ENCODE measurements at places on chromosomes 16 and 17.

DNA sequence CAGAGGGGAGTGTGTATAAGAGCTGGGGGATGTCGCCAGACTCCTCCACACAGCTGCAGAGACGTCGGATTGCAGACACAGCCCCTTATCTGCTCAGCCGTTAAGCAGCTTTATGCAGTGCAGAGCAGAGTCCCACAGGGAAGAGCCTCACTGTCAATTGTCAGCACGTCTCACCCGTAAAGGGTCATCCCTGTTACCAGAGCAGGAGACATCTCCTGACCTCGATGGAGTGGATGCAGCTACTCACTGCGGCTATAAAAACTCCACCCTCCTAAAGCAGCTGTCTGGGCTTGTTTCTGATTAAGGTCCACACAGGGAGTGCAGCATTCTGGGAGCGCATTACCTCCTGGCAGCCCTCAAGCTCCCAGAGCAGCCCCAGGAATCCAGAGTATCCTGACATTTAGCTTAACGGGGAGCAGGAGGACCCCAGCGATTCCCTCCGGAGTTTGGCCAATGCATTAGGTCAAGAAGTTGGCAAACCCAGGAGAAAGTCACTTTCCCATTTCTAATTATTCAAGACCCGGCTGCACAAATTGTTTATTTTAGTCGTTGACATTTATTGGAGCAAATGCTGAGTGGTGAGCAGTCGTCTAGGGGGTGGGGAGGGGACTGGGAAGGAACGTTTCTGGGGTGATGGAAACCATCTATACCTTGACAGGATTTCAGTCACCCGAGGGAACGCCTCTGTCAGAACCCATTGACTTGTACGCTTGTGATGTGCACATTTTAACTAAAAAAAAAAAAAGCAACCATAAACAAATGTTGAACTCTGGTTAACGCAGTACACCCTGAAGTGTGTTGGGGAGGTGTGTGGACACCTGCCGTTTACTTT lies 100.0 kb upstream of the ZNF469 start:
- DNase-seq: no peak

DNA sequence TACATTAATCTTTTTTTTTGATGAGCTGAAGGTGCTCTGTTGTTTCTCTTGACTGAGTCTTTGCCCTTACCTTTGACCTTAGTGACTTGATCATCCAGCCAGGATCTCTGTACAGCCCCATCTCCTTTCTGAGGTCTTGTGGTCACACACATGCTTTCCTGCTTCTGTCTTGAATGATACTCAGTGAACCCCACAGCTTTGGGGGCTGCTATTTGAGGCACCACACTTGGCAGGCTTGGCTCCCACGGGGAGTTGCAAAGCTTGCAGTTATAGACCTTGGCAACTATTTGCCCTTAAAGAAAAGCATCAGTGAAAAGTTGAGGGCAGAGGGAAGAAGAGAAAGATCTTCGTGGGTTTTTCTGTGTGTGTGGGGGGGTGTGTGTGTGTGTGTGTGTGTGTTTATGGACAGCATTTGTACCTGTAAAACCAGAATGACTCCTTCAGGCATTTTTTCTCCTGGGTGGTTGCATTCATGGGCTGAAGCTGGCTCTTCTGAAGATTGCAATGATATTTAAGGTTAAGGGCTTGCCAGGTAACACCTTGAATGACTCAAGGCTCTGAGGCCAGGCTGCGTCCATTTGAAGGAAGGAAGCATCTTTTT lies 101.6 kb downstream of the MSI2 start:
- no peak for DNase-seq

DNA sequence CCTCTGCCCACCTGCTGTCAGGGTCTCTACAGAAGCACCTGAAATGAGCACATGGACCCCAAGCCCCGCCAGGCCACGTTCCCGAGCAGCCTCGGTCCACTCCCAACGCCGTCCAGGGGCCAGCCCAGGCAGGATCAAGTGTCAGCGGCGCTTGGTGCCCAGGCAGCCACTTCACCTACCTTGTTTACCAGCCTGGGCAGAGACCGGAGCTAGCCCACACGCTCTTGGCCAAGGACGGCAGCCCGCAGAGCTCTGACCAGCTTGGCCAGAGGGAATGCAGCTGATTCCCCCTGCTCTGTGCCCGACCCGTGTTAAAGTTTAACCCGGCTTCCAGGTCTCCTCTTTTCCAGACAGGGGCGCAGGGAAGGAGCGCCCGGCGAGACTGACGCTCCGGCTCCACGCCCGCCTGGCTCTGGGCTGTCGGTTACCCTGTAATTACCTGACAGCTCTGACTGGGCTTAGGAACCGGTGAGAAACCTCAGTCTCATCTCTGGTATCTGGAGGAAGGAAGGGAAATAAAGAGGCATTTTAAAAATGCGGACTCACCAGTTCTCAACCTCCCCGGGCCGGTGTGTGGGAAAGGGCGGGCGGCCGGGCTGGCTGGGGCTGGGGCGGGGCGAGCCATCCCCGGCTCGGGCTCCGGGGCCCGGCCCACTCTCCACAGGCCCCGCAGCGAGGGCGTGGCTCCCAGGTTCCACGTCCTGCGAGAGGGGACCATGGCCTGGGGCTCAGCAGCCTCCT lies 4.6 kb downstream of the KIFC3 start:
- no peak for DNase-seq

DNA sequence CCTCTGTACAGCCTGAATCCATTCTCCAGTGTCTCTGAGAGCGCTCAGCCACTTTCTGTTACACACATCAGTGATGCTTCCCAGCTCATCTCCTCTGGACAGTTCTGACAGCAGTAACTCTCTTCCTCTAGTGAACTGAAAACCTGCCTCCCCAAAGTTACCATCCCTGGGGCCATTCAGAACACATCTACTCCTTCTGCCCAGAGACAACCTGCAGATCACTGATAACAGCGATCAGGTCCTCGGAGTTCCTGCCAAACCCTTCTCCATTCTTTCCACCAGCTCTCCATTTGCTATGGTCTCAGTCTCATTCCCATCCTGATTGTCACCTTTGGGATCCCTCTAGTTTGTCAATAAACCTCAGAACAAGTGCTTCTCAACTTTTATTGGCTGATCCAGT lies 7.3 kb downstream of the ZZEF1 start:
- no peak for DNase-seq

GRCh38 chr17:4157618-4158333 lies 14.8 kb downstream of the CYB5D2 start:
- DNase-seq: no peak

- no peak for DNase-seq
Observed at GRCh38 chr17:7511108-7511507, 26.9 kb downstream of the POLR2A start.

GRCh38 chr16:78748220-78748929 lies 648.9 kb downstream of the WWOX start:
- DNase-seq: no peak

DNA sequence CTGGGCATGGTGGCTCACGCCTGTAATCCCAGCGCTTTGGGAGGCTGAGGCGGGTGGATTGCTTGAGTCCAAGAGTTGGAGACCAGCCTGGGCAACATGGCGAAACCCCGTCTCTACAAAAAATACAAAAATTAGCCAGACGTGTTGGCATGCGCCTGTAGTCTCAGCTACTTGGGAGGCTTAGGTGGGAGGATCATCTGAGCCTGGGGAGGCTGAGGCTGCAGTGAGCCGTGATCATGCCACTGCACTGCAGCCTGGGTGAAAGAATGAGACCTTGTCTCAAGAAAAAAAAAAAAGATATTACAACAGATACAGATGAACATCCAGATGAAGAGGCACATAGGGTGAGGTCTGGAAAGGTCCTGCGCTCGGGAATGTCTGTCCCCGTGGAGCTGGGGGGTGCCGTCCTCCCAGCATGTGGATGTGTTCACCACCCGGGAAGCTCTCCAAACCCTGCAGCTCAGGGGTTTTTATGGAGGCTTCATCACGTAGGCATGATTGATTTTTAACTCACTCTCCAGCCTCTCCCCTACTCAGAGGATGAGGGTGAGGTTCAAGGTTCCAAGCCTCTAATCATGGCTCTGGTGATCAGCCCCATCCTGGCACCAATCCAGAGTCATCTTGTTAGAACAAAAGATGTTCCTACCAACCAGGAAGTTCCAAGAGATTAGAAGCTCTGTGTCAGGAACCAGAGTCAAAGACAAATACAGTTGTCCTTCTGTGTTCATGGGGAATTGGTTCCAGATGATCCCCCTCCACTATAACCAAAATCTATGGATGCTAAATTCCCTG lies 85.0 kb upstream of the DNAJA2 start:
- no peak for DNase-seq

GRCh38 chr16:53045341-53046220 lies 7.1 kb downstream of the CHD9NB start:
- DNase-seq: no peak

GRCh38 chr17:16941072-16942036 lies 30.6 kb downstream of the TNFRSF13B start:
- DNase-seq: no peak

DNA sequence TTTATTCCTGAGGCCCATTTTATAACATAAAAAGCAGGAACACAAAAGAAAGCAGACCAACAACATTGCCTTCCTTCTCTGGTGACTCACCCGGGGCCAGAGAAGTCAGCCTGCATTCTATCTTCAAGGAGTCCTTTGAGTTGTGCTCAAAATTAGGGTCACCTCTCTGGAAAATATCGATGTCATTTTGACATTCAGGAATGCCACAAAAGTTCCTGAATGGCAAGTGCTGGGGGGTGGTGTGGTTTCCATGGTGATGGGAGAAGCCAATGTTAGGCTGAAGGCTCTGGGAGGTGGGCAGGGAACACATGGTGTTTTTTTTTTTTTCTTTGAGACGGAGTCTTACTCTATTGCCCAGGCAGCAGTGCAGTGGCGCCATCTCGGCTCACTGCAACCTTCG lies 159.6 kb downstream of the HAPSTR1 start:
- no peak for DNase-seq

DNA sequence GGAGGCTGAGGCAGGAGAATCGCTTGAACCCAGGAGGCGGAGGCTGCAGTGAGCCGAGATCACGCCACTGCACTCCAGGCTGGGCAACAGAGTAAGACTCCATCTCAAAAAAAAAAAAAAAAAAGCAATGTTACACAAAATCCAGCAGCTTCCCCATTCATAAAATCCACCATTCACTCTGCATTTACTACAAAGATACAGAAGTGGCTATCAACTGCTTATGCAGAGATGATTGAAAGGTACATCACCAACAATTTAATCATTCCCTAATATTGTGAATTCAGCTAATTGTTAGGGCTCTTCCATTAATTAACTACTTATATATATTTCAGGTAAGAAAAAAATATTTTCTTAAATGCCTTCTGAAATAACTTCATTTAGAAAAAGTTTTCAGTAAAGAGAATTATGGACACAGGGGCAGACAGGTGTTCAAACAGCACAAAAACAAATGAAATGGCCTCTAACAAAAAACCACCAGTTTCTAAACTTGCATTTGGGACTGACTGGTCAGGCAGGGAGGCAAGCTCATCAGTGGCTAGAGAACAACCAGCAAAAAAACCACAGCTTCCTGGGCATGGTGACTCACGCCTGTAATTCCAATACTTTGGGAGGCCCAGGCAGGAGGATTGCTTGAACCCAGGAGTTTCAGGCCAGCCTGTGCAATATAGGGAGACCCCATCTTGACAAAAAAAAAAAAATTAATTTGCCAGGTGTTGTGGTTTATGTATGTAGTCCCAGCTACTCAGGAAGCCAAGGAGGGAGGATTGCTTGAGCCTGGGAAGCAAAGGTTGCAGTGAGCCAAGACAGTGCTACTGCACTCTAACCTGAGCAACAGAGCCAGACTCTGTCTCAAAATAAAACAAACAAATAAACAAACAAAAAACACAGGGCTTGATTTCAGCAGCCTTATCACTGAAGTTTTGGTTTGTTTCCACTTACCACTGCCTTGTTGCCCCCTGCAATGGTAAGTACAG lies 26.3 kb downstream of the ERN1 start:
- no peak for DNase-seq

GRCh38 chr16:83851473-83851872 lies 43.7 kb downstream of the HSBP1 start:
- DNase-seq: no peak

GRCh38 chr17:42585353-42585752 lies 7.8 kb upstream of the PSMC3IP start:
- no peak for DNase-seq

GRCh38 chr16:9077091-9077809 lies 14.2 kb upstream of the HAPSTR1 start:
- no peak for DNase-seq

DNA sequence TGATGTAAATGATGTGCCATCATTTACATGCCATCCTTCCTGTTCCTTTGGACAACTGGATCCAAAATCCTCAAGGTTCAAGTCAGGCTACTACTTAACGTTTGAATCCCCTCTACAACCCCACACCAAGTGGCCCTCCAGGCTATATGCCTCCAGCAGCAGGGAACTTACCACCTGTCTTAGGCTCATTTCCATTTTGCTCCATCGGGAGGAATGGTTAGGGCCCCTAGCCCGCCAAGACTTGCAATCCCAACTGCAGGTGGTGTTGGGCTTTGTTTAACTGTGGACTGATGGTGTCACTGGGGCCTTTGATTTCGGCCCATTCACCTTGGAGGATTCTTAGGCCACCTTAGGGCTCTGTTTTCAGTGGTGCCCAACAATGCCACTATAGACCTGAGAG lies 9.7 kb downstream of the HNF1B start:
- no peak for DNase-seq

- DNase-seq: no peak
Observed at GRCh38 chr17:28485049-28485448, 11.6 kb downstream of the SLC13A2 start.

DNA sequence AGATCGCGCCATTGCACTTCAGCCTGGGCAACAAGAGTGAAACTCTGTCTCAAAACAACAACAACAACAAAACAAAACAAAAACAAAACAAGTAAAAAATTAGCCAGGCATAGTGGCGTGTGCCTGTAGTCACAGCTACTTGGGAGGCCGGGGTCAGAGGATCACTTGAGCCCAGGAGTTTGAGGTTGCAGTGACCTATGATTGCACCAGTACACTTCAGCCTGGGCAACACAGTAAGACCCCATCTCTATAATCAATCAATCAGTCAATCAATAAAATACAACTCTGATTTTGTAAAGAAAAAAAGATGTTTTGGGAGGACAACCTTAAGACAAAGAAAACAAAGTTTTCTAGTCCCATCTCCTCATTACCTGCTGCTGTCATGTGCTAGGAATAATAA lies 51.9 kb downstream of the MARCHF10 start:
- no peak for DNase-seq

- no peak for DNase-seq
Observed at GRCh38 chr16:62406387-62406786, 370.1 kb upstream of the CDH8 start.

GRCh38 chr17:10325031-10325695 lies 47.6 kb downstream of the MYH13 start:
- no peak for DNase-seq

DNA sequence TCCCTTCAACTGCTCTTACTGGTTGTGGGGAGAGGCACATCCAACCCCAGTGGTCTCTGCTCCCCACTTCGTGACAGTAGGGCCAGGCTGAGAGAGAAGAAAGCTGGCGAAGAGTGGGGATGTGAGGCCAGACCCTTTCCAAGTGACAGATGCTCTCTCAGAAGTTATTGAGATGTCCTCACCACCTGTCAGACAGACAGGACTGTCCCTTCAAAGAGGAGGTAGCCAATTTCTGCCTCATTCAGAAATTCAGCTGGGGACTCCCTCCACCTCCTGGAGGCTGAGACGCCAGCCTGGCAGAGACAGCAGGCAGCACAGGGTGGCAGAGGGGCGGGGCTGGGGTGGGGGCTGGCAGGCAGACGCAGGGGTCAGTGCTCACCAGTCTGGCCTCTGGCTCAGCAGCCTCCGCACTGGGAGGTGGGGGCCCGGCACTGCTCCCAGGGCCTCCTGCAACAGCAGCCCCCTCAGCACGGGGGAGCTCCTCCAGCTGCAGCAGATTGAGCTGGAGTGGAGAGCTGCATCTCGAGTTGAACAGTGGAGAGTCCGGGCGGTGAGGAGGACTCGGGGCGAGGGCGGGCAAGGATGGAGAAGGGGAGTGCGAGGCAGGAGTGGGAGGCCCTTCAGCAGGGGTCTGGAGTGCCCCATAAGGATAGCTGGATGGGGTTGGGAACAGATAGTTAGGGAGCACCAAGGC lies 9.2 kb downstream of the PER1 start:
- DNase-seq: no peak
